Fibroblast of lung (primary cell): ENCODE measurements at places on chromosomes 7 and 10. TPM values are rescaled to one million over a fixed set of nuclear protein-coding genes. Genes with fewer than 3 reads are reported as not detected.

Gene SLC18A2
- not detected in 2 replicates for polyA plus RNA-seq

Gene PAPOLB
- polyA plus RNA-seq = 0.01 and 0.02 TPM in 2 replicates

Gene INA
- 3.5 and 8.2 TPM in 2 replicates for polyA plus RNA-seq

Gene GIMAP4
- polyA plus RNA-seq = not detected in 2 replicates

Gene C7orf33
- polyA plus RNA-seq = not detected in 2 replicates

Gene CALHM1
- polyA plus RNA-seq = not detected in 2 replicates

Gene ECHDC3
- 6.1 and 13.8 TPM in 2 replicates for polyA plus RNA-seq

Gene MINDY4
- polyA plus RNA-seq = 3.9 and 6.3 TPM in 2 replicates

Gene WDR91
- polyA plus RNA-seq = 6.0 and 10.7 TPM in 2 replicates

Gene KAZALD1
- 4.6 and 15.3 TPM in 2 replicates for polyA plus RNA-seq

Gene XRCC2
- polyA plus RNA-seq = 1.4 and 4.0 TPM in 2 replicates

Gene NUPR2
- not detected in 2 replicates for polyA plus RNA-seq

Gene CCDC172
- polyA plus RNA-seq = not detected in 2 replicates

Gene ANKRD1
- 0.72 and 13.1 TPM in 2 replicates for polyA plus RNA-seq

Gene DPYSL4
- 1.1 and 1.4 TPM in 2 replicates for polyA plus RNA-seq

Gene PPP1R17
- polyA plus RNA-seq = not detected in 2 replicates

Gene CPXM2
- 2.8 and 3.1 TPM in 2 replicates for polyA plus RNA-seq

Gene CDHR1
- polyA plus RNA-seq = 0.02 and 0.05 TPM in 2 replicates

Gene LIPF
- polyA plus RNA-seq = 0.05 TPM in 1 of 2 replicates, not detected in the other

Gene ATOH7
- 0.08 TPM in 1 of 2 replicates, not detected in the other for polyA plus RNA-seq

Gene REPIN1
- 20.8 and 29.2 TPM in 2 replicates for polyA plus RNA-seq

Gene CDK14
- polyA plus RNA-seq = 23.6 and 28.9 TPM in 2 replicates

Gene C1QL3
- polyA plus RNA-seq = not detected in 2 replicates

Gene CPED1
- polyA plus RNA-seq = 70.2 and 83.2 TPM in 2 replicates
